Aorta (tissue), 5 donors: ENCODE measurements at places on chromosomes 3 and 15. TPM values are rescaled to one million over a fixed set of nuclear protein-coding genes. Genes with fewer than 3 reads are reported as not detected.

GATM gene
- total RNA-seq = 31.9 TPM

AP3B2 gene
- 0.16 TPM for total RNA-seq

NIPA2 gene
- 28.3 TPM for total RNA-seq

ZNF502 gene
- total RNA-seq = 5.9 TPM

GPD1L gene
- 48.4 TPM for total RNA-seq

STARD5 gene
- 2.2 TPM for total RNA-seq

DNA sequence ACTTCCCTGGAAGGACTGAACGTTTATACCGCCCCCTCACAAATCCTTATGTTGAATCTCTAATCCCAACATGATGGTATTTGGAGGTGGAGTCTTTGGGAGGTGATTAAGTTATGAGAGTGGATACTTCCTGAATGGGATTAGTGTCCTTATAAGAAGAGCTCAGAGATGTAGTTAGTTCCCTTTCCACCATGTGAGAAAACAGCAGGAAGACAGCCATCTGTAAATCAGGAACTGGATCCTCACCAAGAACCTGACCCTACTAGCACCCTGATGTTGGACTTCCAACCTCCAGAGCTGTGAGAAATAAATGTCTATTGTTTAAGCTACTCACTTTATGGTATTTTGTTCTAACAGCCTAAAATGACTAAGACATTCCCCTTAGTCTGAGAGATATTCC is 33.3 kb upstream of the SACM1L start:
- DNase-seq = no peak
- H3K27ac ChIP-seq = no peak overlapping the region
- H3K36me3 ChIP-seq = no peaks in the 10 kb centered on the region
- H3K4me1 ChIP-seq = peaks cover 16% of the 10 kb centered on the region
- H3K4me3 ChIP-seq = no peak overlapping the region

DNA sequence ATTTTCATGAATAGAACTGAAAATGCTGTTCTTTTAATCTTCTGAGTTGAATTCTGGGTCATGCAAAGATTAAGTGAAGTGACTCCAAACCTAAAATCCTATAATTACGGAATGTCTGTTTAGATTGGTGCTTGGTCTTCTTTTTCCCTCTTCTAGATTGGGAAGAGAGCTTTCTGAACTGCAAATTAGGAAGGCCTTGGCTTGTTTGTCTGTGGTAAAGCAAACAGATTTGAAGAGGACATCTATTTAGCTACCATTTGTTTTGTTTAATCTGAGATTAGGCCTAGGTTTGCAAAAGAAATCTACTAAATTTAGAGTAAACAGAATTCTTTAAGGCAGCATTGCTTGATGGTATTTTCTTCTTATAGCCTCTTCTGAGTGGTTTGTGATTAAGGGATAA is 23.5 kb downstream of the PAQR9 start:
- no peak overlapping the region for H3K27ac ChIP-seq
- no peaks in the 10 kb centered on the region for H3K27me3 ChIP-seq
- H3K4me1 ChIP-seq = no peaks in the 10 kb centered on the region
- no peaks in the 10 kb centered on the region for H3K36me3 ChIP-seq
- no peak for DNase-seq

DNA sequence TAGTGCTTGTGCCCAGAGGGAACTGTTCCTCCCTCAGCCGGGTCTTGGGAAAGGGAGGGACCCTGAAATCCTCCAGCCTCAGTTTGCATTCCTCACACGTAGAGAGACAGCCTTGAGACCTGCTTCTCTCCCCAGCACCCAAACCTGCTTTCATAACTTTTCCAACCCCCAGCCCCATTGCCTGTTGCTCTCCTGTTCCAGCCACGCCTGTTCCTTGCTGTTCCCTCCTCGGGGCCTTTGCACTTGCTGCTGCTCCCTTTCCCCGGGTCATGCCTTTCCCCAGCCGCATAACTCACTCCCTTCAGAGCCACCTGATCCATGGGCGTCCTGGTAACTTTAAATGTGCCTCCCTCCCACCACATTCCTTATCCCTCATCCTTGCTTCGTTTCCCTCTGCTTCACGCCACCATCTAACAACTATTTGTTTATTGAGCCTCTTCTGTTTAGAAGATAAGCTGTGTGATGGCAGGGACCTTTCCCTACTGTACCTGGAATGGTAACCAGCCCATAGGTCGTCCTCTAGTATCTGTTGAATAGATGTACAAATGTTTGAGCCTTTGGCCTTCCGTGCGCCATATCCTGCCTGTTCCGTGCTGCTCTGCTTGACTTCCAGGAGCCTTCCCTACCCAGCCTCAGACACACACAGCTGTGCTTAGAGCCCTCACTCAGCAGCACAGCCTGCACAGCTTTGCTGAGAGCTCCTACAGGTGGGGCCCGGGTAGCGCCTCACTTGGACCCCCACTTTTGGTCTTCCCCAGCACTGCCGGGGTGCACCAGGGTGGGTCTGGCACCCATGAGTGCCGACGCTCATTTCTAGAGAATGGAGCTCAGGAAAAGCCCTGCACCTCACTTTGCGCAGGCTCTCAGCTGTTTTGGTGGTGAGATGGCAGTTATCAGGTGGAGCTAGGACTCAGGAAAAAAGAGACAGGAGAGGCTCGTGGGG is 60.2 kb downstream of the SCN5A start:
- H3K36me3 ChIP-seq = peaks cover 2% of the 10 kb centered on the region
- no peaks in the 10 kb centered on the region for H3K27me3 ChIP-seq
- no peak overlapping the region for H3K27ac ChIP-seq
- no peaks in the 10 kb centered on the region for H3K4me1 ChIP-seq
- H3K4me3 ChIP-seq = no peak overlapping the region

DNA sequence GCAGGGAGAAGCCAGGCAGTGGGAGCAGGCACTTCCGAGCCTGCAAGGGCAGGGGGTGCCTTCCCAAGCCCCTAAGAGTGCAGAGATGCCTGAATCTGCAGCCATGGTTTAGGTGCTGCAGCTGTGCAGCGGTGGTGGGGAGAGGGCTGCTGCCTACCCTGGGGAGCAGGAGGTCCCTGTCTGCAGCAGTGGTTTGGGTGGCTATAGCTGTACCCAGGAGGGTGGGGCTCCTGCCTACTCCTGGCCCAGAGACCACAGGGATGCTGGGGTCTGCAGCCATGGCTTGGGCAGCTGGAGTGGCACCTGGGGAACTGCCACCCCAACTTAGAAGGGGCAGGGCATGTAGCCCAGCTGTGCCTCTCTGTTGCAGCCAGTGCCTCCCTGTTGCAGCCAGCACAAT is 488.1 kb upstream of the THBS1 start:
- H3K27me3 ChIP-seq = no peaks in the 10 kb centered on the region
- no peaks in the 10 kb centered on the region for H3K36me3 ChIP-seq
- no peak overlapping the region for H3K27ac ChIP-seq
- no peaks in the 10 kb centered on the region for H3K4me1 ChIP-seq

- no peak overlapping the region for H3K27ac ChIP-seq
- peaks cover 3% of the 10 kb centered on the region for H3K4me1 ChIP-seq
- no peak for DNase-seq
These were observed 20.1 kb downstream of the CHRM5 start for GRCh38 chr15:33988384-33988783.

DNA sequence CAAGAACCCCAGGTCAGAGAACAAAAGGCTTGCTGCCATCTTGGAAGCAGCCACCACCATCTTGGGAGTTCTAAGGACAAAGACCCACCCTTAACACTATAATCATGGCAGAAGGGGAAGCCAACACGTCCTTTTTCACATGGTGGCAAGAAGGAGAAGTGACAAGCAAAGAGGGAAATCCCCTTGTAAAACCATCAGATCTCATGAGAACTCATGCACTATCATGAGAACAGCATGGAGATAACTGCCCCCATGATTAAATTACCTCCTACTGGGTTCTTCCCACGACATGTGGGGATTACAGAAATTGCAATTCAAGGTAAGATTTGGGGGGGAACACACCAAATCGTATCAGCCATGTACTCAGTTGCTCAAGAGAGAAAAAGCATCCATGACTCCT is 21.1 kb upstream of the GBE1 start:
- no peak overlapping the region for H3K27ac ChIP-seq
- no peak for DNase-seq
- H3K4me1 ChIP-seq = no peaks in the 10 kb centered on the region
- H3K36me3 ChIP-seq = no peaks in the 10 kb centered on the region

DNA sequence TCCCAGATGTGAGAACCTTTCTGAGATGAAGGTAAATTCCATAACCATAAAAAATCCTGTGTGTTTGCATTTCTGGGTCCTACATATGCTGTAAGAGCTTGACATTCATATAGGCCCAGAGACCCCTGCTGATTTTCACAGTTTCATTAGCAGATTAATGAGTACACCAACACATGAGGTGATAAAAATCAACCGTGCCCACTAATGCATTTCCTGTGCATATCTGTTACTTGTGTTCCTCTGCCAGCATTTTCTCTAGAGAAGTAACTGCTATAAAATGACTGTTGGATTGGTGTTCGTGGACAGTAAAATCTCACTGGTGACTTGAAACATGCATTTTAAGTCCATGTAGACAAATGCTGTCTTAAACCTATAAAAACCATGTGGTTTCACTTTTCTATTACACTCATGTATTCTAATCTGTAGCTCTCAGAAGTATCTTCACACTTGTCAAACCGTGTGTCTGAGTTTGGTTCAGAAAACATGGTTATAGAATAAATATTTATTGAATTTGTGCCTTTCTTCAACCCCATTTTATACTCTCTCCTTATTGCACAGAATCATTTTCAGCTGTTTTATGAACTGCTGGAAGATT is 14.6 kb downstream of the MAP2K5 start:
- H3K36me3 ChIP-seq = no peaks in the 10 kb centered on the region
- peaks cover 2% of the 10 kb centered on the region for H3K4me1 ChIP-seq
- no peak for DNase-seq
- no peak overlapping the region for H3K4me3 ChIP-seq

GRCh38 chr3:126352476-126353454 is 4.4 kb downstream of the KLF15 start:
- no peaks in the 10 kb centered on the region for H3K36me3 ChIP-seq
- no peaks in the 10 kb centered on the region for H3K27me3 ChIP-seq
- peak; percentile 38 for DNase-seq
- H3K27ac ChIP-seq = no peak overlapping the region
